ENCODE measurements at places on chromosomes 2 and 18.

GRCh38 chr18:63137999-63138435, 181.6 kb downstream of the BCL2 start:
- DNase-seq: no peak

- no peak for DNase-seq
These were observed 37.1 kb downstream of the BCL11A start for GRCh38 chr2:60516383-60516811.

DNA sequence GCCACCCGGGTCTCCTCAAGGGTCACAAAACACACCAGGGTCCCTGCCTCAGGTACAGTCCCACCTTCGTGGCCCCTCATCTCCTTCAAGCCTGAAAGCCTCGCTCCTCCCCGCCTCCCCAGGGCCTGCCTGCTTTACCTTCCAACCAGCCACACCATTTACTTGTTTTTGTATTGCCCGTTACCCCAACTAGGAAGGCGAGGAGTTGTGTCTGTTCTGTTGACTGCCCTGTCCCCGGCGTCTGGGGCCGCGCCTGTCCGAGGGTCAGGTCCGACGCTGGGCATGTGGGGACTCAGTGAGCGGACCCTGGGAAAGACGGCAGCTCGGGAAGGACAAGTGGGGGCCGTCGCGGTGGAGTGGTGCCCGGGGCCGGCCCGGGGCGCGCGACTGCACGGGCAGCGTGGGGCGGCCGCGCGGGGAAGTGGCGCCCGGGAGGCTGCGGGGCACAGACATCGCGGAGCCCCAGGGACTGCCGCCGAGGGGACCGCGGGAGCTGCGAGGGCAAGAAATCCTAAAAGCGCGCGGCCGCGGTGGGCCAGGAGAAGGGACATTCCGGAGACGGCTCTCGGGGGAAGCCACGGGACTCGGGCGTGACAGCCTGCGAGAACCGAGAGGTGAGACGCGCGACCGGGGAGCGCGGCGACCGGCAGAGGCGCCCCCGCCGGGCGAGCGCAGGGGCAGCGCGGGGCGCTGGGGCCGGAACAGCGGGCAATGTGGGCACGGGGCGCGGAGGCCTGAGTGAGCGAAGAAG, 797 bp upstream of the GRHL1 start:
- peak; percentile 68 for DNase-seq

DNA sequence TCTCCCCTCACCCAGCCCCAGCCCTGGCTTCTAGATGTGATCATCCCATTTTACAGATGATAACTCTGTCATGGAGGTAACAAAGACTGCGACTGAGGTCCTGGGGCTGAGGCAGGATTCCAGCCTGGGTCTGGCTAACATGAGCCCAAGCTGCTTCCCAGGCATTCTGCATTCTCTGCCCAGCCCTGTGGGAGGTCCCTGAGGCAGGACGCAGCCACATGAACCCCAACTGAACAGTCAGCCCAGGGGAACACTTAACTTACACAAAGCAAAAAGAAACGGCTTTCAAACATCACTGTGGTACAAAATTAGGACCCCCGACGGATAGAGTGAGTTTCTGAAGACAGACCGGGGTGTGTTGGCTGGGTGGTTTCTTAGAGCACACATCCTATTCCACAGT, 135.3 kb downstream of the ACKR3 start:
- no peak for DNase-seq

DNA sequence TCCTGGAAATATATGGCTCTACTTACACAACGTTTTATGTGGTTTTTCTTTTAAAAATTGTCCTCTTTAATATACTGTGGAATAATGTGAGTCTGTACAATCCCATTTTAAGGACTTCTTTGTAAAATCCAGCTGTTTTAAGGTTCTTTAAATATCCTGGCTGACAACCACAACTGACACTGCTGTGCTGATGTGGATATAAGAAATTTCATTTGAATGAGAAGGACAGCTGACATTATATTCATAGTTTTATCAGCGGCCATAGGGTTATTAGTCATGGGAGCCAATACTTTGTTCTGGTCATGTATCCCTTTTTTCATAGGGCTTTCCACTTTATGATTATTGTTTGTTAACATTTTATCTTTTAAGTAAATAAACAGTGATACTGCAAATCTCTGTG, 169.5 kb downstream of the CAMKMT start:
- no peak for DNase-seq

- DNase-seq: no peak
These were observed 145.9 kb downstream of the CALCRL start for GRCh38 chr2:187302116-187302515.

DNA sequence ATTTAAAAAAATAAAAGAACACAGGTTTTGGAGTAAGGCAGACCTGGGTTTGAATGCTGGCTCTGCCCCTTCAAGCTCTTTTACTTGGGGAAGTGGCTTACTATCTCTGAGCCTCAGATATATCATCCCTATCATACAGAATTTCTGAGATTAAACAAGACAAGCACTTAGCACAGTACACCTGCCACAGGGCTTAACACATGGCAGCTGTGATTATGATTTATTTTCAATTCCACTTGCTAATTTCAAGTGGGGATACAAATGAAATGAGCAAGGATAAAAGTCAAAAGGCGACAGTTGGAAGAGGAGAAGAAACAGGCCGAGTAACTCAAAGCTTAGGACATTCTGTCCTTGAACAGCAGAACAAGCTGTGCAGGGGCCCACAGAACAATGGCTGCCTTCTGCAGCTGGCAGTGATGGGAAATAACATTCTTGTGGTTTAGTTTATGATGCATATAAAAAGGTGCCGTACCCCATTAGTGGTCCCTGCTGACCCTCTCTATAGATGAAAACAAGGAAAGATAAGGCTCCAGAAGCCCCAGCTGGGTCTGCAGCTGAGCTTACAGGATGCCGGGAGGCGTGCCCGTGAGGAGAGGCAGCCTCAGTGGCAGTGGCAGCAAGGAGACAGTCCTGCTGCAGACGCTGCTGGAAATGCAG, 45.3 kb downstream of the KIF3C start:
- no peak for DNase-seq

Data from glutamatergic neuron (in vitro differentiated cells).